Activated naive CD8-positive, alpha-beta T cell treated with anti-CD3 and anti-CD28 coated beads for 36 hours (primary cell): ENCODE measurements at places on chromosomes 2 and 18. TPM values are rescaled to one million over a fixed set of nuclear protein-coding genes. Genes with fewer than 3 reads are reported as not detected.

Gene PSMA8
- 3.6 TPM for total RNA-seq

DNA sequence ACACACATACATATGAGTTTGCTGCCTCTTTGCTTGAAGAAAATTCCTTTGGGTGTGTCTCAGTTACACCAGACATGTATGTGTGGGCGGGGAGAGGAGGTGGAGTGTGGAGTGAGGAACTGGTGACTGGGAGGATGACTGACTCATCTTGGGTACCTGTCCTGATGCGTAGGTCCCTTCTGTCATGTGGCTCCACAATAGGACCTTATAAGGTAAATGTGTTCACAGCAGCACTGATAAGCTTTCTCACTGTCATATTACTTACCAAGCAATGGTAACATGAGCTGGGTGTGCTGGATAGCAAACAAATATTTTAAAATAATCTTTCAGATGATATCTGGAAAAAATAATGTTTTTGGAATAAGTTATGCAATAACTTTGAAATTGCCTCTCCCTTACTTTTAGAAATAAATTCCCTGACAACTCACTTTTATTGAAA is 45.1 kb downstream of the SLC9A2 start:
- peak; percentile 47 for DNase-seq

Gene SP140
- total RNA-seq: 46.8 TPM

GRCh38 chr2:45923701-45924100 is 272.2 kb downstream of the PRKCE start:
- DNase-seq: no peak

Gene CHAC2
- 28.0 TPM for total RNA-seq

DNA sequence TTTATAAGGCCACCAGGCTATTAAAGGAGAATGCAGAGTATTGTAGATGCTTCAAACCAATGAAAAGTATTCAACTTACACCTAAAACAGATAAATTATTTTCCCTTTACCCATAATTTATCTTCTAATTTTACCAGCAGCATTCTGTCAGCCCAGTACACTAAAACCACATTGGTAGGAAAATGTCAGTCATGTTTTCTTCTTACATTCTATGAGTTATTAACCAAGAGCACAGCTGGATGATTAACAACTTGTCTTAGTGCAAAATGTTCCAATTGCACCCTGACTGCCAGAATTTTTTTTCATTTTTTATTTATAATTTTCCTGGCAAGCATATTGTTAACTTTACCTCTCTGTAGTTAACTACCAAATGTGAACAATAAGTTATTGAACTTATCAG is 79.0 kb upstream of the WDR75 start:
- no peak for DNase-seq

Gene SLC5A7
- total RNA-seq: not detected

- DNase-seq: no peak
Observed at GRCh38 chr18:46184727-46185126, 80.5 kb downstream of the HAUS1 start.

DNA sequence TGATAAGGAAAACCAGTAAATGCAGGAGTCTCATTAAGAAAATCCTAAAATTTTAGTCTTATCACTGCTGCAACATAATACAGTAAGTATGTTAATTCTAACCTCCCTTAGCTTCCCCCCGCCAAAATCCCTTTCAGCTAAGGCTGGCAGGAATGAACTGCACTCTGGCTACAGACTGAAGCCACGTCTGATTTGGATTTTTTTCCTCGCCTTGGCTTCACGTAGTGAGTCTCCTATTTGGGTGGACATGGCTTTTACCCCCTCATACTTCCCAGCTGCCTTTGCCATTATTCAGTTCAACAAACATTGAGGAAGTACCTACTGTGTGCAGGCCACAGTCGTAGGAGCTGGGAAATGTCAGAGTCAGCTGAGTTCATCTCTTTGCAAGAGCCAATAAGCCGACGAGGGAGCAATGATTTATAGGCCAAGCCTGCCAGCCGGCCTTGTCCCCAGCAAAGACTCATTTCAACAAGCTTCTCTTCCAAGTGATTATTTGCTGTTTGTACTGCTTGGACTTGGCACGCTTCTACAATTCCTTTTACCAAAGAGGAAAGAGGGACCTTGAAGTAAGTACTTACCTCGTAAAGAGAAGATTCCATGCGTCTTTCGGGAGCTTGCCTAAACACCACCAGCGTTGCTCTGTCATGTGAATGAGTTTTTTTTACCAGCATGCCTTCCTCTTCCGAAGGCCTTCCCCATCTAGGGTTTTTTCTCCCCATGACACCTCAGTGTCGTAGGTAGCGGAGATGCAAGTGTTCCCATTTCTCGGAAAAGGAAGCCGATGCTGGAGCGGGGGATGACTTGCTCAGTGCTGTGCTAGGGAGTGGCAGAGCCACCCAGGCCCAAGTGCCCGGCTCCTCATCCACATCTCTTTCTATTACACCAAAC is 138.6 kb downstream of the KLHL29 start:
- no peak for DNase-seq

GRCh38 chr2:159515441-159515840 is 100.9 kb downstream of the BAZ2B start:
- DNase-seq: no peak

DNA sequence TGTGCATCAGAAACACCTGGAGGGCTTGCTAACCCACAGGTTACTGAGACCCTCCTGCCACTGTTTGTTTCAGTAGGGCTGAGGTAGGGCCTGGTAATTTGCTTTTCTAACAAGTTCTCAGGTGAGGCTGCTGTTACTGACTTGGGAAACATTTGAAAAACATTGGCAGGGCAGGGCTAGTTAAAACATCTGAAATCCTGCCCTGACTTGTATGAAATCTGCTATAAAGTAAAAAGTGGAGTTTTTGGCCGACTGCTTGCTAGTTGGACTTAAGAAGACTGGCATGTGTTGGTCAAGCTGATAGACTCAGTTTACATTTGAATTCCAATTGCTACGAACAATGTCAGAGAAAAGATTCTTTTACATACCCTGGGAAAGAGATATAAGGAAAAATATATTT is 111.6 kb upstream of the DLX2 start:
- no peak for DNase-seq

DNA sequence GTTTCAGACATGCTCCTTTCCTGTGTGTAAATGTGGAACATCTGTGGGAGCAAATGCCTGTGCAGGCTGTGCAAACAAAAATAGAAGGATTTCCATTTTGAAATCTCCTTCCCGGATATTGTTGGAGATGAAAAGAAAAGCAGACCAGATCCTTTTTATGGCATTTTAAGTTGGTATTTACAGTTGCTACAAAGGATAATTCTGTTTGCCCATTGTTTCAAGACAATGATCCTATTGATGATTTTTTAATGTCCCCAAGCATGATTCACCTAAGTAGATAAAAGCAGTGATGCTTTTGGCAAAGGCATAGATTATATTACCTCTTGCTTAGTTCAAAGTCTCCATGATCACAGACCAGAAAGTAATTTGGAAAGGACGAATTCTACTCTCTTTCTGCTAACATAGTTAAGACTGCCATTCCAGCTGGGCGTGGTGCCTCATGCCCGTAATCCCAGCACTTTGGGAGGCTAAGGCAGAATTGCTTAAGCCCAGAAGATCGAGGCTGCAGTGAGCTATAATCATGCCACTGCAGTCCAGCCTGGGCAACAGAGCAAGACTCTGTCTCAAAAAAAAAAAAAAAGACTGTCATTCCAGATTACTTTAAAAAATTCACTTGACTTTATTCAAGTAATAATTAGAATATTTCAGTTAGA is 209.6 kb upstream of the SLC39A10 start:
- DNase-seq: no peak

DNA sequence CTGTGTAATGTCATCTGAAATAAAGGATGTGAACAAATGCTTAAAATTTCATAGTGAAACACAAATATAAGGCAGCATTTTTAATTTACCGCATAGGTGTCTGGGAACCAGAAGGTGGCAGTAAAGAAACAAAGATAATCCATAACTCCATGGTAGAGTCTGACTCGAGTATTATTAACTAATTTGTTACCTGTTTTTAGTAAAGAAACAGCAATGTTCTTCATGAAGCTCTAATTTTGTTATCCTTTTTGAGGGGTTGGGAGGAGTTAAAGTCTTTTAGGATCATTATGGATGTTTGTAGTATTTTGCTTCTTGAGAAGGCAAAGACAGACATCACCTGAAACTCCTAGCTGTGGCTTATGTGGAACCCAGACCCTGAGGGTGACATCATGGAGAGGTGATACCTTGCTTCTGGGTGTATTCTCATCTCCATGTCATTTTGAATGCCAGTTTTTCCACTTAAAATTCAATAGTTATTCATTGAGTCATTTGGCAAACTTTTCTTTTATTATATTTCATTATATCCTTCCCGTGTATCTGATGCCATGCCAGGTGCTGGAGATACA is 286.2 kb upstream of the EPAS1 start:
- no peak for DNase-seq

DNA sequence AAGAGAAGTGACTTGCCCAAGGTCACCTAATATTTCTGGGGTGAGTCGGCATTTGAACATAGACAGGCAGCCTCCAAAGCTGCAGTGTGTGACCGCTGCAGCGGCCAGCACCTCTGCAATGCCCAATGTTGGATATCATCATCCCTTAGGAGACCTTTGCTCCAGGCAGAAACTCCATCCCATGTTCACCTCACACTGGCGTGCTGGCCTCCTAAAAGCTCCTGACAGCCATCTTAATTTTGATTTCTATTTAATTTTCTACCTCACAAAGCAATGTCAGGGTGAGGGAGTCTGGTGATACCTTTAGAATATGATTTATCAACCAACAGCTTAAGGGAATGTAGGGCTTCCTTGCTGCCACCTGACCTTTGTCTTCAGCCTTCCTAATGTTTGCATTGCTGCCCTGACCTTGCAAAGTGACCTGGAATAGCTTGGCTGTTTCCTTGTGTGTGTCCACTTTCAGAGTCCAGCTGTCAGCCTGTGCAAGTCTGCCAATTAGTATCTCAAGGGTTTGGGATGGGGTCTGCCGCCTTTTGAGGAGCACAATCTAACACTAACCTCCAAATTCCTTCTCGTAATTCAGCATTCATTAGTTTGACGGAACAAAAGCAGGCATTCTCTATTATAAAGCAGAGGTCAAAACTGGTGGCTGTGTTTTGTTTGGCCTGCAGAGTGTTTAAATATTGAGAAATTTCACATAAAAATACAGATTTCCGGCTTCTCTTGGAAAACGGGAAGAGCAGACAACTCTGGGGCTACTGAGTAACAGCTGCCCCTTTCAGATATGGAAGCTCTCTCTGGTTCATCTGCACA is 127.6 kb downstream of the PLEKHM3 start:
- DNase-seq: no peak

- DNase-seq: no peak
Observed at GRCh38 chr2:118223511-118223991, 135.3 kb downstream of the INSIG2 start.

Gene PLGLB2
- 0.49 TPM for total RNA-seq

Gene CSRNP3
- not detected for total RNA-seq

- no peak for DNase-seq
Observed at GRCh38 chr18:25795213-25795612, 295.2 kb downstream of the SS18 start.

GRCh38 chr18:48780913-48781162 is 169.9 kb downstream of the SMAD7 start:
- DNase-seq: no peak

- DNase-seq: no peak
Observed at GRCh38 chr2:159808032-159808425, 10.0 kb upstream of the CD302 start.

Gene CYP26B1
- not detected for total RNA-seq

DNA sequence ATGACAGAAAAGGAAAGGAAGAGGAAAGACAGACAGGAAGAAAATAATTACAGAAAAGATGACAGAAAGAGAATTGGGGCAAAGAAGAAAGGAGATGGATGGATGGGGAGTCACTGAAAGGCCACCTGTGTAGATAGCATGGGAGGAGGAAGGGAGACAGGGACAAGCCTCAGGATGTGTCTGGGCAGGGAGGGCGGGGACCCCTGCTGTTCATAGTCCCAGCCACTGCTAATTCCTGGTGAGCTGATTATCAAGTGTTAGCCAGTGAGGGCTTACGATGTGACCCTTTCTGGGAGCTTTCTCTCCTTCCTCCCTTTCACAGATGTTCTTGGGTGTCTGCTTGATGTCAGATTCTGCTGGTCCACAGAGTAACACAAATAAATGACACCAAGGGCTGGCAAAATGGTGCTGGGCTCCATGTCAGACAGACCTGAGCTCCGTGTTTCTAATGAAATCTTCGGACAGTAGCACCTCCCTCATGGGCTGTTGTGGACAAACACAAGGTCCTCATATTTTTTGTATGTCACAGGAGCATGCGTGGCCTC is 13.6 kb downstream of the FHOD3 start:
- DNase-seq: no peak

- no peak for DNase-seq
Observed at GRCh38 chr2:59724746-59725145, 828.7 kb downstream of the BCL11A start.

DNA sequence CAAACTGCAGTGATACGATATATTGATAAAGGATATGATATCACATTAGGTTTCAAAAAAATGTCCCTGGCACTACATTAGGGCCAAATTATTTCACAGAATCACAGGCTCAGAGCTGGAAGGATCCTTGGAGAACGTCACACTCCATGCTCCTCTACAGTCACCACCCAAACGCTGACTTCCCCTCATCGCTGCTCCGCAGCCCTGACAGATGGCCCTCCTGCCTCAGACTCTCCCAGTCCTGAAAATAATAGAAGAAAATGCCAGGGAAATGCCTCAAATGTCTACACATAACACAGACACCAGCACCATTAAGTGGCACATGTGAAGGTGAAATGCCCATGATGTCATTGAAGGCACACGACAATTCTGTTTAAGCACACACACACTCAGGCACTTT is 72.0 kb downstream of the ZNF521 start:
- no peak for DNase-seq

DNA sequence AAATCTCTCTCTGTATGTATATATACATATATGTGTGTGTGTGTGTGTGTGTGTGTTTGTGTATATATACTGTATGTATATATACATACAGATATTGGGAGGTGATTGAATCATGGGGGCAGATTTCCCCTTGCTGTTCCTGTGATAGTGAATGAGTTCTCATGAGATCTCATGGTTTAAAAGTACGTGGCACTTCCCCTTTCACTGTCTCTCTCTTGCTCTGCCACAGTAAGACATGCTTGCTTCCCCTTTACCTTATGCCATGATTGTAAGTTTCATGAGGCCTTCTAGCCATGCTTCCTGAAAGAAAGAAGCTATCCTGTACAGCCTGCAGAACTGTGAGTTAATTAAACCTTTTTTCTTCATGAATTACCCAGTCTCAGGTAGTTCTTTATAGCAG is 18.8 kb upstream of the CCDC195 start:
- no peak for DNase-seq

GRCh38 chr18:48002933-48003365 is 72.5 kb upstream of the SMAD2 start:
- DNase-seq: no peak

GRCh38 chr18:34122724-34123334 is 101.9 kb downstream of the NOL4 start:
- DNase-seq: no peak
